Activated naive CD8-positive, alpha-beta T cell treated with anti-CD3 and anti-CD28 coated beads for 36 hours (primary cell): ENCODE measurements at places on chromosomes 13 and 19. TPM values are rescaled to one million over a fixed set of nuclear protein-coding genes. Genes with fewer than 3 reads are reported as not detected.

DNA sequence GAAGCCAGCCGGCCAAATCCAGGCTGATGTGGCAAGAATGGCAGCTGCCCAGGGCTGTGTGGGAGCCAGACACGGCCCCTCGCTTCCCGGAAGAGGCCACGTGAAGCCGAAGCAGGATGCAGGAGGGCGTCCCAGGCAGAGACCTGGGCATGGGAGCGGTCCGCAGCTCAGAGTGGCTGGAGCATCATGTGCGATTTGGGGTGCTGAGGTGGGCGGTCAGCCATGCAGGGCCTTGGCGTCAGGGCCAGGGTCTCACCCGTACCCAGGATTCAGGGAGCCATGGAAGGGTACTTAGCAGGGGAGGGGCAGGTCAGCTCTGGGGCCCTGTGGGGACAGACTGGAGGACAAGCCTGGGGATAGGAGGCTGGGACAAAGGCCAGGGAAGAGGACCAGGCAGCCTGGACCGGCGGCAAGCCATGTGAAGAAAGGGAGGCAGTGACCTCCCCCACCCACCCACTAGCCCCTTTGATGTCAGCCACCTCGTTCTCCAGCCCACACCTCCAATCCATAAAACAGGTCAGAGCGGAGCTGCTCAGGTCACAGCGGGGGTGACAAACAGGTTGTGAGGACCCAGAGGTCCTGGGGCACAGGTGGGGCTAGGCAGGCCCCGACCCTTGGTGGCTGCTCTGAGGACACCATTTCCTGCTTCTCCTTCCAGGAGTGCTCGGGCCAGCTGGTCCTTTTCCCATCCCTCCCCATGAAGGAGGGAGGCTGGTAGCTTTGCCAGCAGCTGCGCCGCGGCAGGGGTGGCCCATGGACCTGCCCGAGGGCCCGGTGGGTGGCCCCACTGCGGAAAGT is 2.3 kb downstream of the KASH5 start:
- no peak overlapping the region for H3K4me3 ChIP-seq
- H3K27me3 ChIP-seq, result peaks cover 7% of the 10 kb centered on the region
- H3K4me1 ChIP-seq, result peaks cover 16% of the 10 kb centered on the region

GRCh38 chr13:73505376-73505890 is 446.6 kb downstream of the KLF5 start:
- no peak overlapping the region for H3K4me3 ChIP-seq
- no peaks in the 10 kb centered on the region for H3K4me1 ChIP-seq
- DNase-seq, result no peak
- no peak overlapping the region for H3K27ac ChIP-seq
- H3K36me3 ChIP-seq, result no peaks in the 10 kb centered on the region

GRCh38 chr19:19202707-19203011 is 555 bp downstream of the NR2C2AP start:
- H3K4me1 ChIP-seq, result peaks cover 17% of the 10 kb centered on the region
- H3K4me3 ChIP-seq, result peak overlapping the region; percentile 94
- peak overlapping the region; percentile 94 for H3K27ac ChIP-seq
- peaks cover 4% of the 10 kb centered on the region for H3K27me3 ChIP-seq
- no peak for DNase-seq

GRCh38 chr13:111880185-111880584 is 186.8 kb upstream of the SOX1 start:
- no peak for DNase-seq
- no peaks in the 10 kb centered on the region for H3K4me1 ChIP-seq
- H3K36me3 ChIP-seq, result no peaks in the 10 kb centered on the region
- no peak overlapping the region for H3K4me3 ChIP-seq
- no peak overlapping the region for H3K27ac ChIP-seq

Gene HIPK4
- not detected for total RNA-seq

Gene OR7D4
- not detected for total RNA-seq

Gene CEACAM7
- total RNA-seq, result not detected

Gene IGFL1
- not detected for total RNA-seq

Gene COL4A1
- not detected for total RNA-seq
